Stimulated activated CD8-positive, alpha-beta memory T cell treated with anti-CD3 and anti-CD28 coated beads, Interleukin-7, amount 100 ng/mL, for 1 hour (primary cell): ENCODE measurements at places on chromosomes 5 and 9.

- DNase-seq = no peak
Observed at GRCh38 chr9:4581861-4582565, 80.1 kb upstream of the PLPP6 start.

DNA sequence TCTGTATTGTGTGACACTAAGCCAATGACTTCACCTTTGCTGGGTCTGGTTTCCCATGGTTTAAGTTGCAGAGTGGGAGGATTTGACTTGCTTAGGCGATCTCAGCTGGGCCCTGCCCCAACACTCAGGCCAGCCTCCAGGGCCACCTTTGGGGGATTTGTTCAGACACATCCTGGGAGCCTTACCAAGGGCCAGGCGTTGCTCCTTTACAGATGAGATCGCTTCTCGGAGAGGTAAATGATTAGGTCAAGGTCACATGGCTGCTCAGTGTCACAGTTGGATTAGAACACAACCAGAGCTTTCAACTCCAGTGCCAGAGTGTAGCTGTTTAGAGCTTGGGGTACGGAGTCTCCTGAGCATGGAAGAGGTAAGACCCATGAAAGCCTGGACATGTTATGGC, 57.5 kb downstream of the COL27A1 start:
- no peak for DNase-seq

- no peak for DNase-seq
Observed at GRCh38 chr5:111227226-111227782, 3.1 kb downstream of the CAMK4 start.

- DNase-seq = no peak
Observed at GRCh38 chr9:97808972-97809371, 44.1 kb upstream of the FOXE1 start.

- DNase-seq = no peak
Observed at GRCh38 chr5:159638954-159639559, 277.2 kb upstream of the ADRA1B start.

DNA sequence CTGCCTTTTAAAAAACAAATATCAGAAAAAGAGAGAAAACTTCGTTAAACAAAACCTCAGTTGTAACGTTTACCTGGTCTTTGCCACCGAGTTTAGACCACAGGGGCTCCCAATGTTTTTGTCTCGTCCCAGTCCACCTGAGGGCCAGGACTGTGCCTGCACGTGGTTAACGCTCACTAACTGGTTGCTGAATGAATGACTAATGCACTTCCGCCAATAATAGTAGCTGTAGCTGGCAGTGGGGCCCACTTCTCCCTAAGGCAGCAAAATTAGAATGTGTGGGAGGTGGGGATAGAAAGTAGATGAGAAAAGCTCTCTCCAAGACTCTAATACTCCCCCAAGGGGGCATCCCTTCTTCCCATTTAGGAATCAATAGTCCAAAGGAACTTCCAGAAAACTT, 29.1 kb upstream of the MED27 start:
- DNase-seq = no peak

DNA sequence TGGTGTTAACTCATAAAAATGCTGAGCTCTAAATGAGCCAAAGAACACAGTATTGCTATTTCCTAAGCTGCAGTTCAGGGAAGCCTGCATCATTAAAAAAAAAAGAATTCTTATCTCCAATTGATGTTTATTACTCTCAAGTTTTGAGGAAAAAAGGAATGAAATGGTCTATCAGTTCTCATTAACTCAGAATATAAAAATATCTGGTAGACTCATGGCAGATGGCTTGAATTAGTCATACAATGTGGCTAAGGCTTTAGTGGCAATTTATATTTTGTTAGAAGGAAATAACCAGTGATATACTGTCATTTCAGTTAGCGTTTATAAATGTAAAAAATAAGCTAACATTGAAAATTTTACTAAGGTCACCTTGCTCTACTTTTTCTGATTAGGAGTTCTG, 1403.4 kb upstream of the C9orf72 start:
- DNase-seq = no peak

DNA sequence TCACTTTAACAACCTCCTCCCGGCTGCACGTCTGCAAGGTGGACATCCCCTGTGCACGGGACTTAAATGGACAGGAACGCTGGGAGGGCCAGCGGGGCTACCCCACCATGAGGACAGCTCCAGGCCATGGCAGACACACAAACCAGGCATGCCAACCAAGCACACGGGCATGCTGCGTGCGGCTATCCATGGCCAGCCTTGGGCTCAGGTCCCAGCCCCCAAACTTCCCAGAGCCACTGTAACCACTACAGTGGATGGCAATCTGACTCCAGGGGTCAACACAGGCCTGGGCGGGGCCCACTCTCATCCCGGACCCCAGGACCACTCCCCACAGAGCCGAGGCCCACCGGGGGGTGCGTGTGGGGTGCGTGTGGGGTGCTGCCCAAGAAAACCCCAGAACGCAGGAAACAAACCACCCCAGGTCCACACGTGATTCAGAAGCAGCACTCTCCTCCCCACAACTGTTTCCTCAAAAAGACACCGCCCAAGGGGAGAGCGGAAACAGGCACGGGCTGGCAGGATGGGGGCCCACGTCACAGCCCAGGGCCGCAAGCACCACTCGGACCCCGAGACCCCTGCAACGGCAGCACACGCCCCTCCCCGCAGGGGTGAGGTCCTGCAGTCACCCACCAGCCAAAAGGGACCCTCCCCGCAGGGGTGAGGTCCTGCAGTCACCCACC, 7.4 kb downstream of the SLC12A7 start:
- DNase-seq = peak; percentile 22

DNA sequence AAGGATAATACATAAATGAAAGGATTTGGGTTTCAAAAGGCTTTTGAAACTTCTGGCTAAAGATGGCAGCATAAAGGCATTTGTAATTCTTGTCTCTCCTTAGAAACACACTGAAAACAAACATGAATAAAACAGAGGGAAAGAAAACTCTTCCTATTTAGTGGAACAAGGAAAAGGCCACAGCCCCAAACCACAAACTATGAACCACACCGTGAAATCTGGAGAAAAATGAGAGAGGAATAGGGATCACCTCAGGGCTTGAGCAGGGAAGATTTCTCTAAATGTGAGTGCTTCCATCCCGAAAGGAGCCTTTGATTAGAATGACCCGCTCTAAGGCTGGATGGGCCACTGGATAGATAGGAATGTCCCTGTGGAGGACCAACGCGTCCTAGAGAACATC, 119.6 kb downstream of the SEC61B start:
- no peak for DNase-seq

DNA sequence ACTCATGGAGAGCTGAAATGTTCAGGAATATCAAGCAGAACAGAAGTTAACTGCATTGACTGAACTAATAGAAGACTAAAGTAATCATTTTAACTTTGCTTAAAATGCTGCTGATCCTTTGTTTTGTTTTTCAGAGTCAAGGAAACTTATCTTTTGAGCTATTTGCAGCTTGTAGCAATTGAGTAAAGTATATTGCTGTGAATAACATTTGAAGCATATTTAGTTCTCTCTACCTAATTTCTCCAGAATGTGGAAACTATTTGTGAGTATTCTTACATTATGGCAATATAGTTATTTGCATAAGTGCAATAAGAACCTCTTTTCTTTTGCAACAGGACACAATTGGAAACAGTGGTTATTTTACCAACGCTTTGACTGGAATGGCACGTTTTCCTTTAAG, 5.3 kb upstream of the SOX30 start:
- no peak for DNase-seq
